ENCODE measurements at places on chromosomes 5 and 9. TPM values are rescaled to one million over a fixed set of nuclear protein-coding genes. Genes with fewer than 3 reads are reported as not detected.
A peak's percentile ranks its signal among the peaks of the same experiment; 100 is the strongest.

The DRD1 gene
- total RNA-seq, result not detected

- no peak for DNase-seq
Measured at GRCh38 chr5:98128846-98129245, 644.6 kb upstream of the RGMB start.

The TAF1L gene
- not detected for total RNA-seq

The PCSK5 gene
- total RNA-seq, result 1.6 TPM

DNA sequence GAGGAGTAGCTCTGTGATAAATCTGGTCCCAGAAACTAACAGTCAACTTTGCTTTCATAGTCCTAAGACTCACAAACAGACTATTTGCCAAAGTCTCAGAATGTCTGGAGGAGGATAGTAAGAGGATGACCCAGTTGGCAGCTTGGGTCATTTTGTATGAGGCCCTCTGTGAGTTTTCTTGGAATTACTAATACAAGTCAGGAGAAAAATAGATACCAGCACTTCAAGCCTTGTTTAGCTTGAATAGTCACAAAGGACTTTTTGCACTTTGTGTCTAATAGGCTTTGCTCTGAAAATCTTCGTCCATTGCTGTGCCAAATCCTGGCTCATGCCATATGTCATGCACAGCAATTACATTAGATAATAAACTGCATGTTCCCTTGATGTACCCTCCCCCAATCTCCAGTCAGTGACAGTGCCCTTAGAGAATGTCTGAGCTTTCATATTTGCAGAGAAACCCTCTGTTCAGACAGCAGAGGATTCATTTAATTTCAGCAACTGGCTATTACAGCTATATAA, 612.8 kb downstream of the CSNK1G3 start:
- DNase-seq, result no peak

GRCh38 chr5:148778882-148779281, 47.5 kb upstream of the ADRB2 start:
- no peak for DNase-seq

GRCh38 chr5:90878549-90879196, 320.1 kb downstream of the ADGRV1 start:
- no peak for DNase-seq

- peak; percentile 67 for DNase-seq
Measured at GRCh38 chr9:129482521-129483414, 138.1 kb downstream of the C9orf50 start.

The DMGDH gene
- total RNA-seq, result not detected

DNA sequence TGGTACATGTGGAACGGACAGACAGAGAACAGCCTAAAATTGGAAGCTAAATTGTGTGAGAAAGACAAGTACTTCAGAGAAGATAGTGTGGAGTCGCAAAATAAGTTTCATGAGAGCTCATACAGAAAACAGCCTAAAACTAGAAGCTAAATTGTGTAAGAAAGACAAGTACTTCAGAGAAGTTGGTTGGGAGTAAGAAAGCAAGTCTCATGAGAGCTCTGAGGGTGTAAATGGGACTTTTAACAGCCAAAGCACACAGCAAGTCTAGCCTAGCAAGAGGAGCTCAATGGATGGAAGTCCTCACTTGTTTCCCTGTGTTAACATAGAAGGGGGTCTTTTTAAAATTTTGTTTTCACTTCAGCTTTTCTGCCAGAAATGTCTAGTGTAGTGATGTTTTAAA, 93.1 kb downstream of the STK32A start:
- DNase-seq, result no peak

GRCh38 chr5:67648201-67648671, 451.6 kb upstream of the CD180 start:
- DNase-seq, result no peak

The KCNN2 gene
- total RNA-seq, result not detected

The CA9 gene
- 0.75 TPM for total RNA-seq

The FOXD4L3 gene
- total RNA-seq, result not detected

The TXNDC8 gene
- not detected for total RNA-seq

The GRXCR2 gene
- total RNA-seq, result not detected

DNA sequence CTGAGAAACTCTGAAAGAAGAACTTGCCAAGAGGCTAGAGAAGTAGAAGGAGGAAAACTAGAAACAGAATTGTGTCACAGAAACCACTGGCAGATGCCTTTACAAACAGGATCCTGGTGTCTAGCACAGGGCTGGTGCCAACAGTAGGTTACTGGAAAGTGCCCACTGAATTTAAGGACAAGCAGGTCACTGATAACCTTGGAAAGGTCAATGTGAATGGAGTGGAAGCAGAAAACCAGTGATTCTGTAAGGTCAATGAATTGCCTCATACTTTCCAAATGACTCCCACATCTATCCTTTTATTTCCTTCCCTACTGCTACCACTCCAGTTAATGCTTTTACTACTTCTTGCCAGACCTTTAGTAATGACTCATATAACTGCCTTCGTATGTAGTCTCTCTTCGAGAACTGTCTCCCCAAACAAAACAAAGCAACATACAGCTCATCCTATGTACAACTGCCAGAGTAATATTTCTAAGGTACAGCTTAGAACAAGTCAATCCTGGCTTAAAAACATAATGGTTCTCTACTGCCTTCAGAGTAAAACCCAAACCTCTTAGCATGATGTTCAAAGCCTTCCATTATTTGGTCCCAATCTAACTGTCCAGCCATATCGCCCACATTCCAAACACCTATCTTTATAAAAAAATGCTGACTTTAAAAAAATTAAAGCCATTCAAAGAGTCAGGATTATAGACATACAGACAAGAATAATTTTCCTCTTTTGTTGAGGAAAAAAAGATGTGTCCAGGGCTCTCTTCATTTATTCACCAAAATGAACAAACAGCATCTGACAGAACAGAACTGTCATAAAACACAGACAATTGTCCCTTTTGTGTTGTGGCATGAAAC, 52.5 kb downstream of the NR3C1 start:
- no peak for DNase-seq

DNA sequence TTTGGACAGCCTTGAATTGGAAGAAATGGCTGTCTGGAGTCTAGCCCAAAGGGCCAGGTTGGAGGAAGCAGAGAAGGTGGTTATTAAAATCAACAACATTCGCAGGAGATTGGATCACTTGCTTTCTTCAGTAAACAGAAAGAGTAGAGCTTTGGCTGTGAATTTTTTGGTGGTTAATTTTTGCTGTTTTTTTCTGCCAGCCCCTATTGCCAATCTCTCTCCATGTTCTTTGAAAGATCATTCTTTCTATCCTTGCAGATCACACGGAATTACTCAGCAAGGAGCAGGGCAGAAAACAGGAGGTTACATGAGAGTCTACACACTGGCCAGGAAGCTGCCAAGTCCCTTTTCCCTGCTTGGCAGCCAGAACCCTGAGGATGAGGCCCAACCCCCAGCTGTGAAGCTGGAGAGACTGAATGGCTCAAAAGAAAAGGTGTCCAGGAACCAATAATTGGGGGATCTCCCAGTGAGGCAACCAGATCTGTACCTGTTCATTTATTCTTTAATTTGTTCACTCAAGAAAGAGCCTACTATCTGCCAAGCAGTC, 13.0 kb downstream of the GLRX start:
- DNase-seq, result no peak

GRCh38 chr5:57889558-57889957, 406.9 kb upstream of the ACTBL2 start:
- DNase-seq, result no peak

DNA sequence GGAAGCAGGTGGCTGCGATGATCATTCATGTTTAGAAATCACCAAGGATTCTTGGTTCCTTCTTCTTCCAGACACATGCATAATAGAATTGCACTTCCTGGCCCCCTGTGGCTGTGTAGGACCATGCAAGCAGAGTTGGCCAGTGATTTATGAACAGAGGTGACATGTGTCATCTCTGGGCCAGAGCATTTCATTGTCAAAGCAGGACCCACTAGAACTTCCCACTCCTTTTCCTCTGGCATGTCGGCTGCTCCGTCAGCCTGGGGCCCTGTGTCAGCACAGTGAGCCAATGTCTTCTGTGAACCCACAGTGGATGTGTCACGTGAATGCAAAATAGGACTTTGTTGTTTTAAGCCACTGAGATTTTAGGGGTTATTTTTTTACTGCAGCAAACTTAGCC, 59.2 kb downstream of the HSD17B3 start:
- no peak for DNase-seq

All from CD8-positive, alpha-beta memory T cell (primary cell).